ENCODE measurements at places on chromosomes 12 and 14. TPM values are rescaled to one million over a fixed set of nuclear protein-coding genes. Genes with fewer than 3 reads are reported as not detected.
A peak's percentile ranks its signal among the peaks of the same experiment; 100 is the strongest.

DNA sequence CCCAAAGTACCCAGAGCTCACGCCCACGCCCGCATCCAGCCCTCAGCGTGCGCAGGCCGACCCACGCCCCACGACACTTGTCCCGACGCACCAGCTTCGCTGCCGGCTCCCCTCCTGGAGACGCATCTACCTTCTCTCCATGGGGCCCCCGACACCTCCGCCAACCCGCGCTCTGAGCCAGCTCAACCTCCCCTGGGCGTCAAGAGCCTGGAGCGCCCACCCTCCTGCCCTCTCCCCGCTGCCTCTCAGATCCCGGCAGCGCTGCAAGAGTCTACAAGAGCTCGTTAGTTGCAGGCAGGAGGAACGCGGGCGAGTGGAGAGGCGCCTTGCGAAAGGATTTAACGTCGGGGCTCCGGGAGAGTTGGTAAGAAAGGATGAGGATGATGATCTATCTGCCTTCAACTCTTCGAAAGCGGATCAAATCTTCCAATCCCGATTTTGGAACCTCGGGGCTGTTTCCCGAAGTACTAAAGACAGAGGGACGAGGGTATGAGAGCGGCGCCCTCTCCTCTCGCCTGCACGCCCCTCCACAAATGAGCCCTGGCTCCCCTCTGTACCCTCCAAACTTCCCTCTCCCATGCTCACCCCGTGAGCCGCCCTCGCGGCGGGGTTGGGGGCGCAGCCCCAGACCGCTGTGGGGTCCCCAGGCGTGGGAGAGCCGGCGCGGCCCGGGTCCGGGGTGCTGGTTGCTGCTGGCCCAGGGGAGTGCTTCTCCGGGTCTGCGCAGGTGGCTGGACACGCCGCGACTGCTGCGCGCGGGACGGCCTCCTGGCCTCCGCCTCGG lies 979 bp downstream of the LTBP2 start:
- H3K4me3 ChIP-seq, result peak overlapping the region; percentile 43
- no peak overlapping the region for H3K27ac ChIP-seq
- H3K36me3 ChIP-seq, result no peaks in the 10 kb centered on the region
- peaks cover 14% of the 10 kb centered on the region for H3K27me3 ChIP-seq
- DNase-seq, result no peak

The FOXG1 gene
- total RNA-seq, result not detected

GRCh38 chr14:104222396-104223036 lies 84.1 kb downstream of the KIF26A start:
- H3K4me1 ChIP-seq, result peaks cover 23% of the 10 kb centered on the region
- H3K4me3 ChIP-seq, result no peak overlapping the region
- H3K36me3 ChIP-seq, result no peaks in the 10 kb centered on the region

DNA sequence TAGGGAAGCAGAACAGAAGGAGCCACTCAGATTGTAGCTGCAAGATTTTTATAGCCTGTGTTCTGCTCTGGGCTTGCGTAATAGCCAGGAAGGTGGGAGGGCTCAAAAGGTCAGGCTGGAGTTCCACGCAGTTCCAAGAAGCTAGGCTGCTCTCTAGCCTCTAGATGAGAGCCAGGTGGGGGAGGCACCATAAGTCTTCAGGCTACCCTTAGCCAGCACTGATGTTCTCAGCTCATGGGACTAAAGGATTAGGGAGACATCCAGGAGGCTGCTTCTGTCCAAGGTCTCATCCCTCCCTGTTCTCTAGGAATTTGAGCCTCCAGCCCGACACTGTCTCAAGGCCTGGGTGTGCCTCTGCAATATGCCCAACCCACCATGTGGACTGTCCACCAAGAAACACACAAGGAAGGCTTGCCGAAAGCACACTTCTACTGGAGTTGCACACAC lies 1.7 kb downstream of the LMBR1L start:
- no peaks in the 10 kb centered on the region for H3K27me3 ChIP-seq
- H3K4me1 ChIP-seq, result peaks cover 24% of the 10 kb centered on the region
- H3K4me3 ChIP-seq, result peak overlapping the region; percentile 95
- H3K36me3 ChIP-seq, result peaks cover 9% of the 10 kb centered on the region

DNA sequence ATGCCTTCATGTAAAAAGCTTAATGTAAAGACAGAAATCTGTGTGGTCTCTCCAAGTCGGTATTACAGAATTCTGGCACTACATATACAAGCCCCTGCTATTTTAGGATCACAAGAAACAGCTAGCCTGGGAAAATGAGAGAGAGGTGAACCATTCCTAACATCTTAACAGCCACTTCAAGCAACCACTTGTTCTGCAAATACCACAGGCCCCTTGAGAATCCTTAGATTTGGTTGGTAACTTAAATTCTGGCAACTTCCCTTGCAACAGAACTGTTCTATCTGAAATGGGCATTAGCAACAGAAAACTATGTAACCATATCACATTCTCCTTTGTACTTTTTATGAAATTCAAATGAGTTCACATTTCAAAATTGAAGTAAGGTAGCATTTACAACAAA lies 68.5 kb downstream of the SPPL3 start:
- DNase-seq, result no peak
- no peaks in the 10 kb centered on the region for H3K27me3 ChIP-seq
- H3K4me1 ChIP-seq, result peaks cover 60% of the 10 kb centered on the region
- peaks cover 3% of the 10 kb centered on the region for H3K36me3 ChIP-seq
- no peak overlapping the region for H3K4me3 ChIP-seq

DNA sequence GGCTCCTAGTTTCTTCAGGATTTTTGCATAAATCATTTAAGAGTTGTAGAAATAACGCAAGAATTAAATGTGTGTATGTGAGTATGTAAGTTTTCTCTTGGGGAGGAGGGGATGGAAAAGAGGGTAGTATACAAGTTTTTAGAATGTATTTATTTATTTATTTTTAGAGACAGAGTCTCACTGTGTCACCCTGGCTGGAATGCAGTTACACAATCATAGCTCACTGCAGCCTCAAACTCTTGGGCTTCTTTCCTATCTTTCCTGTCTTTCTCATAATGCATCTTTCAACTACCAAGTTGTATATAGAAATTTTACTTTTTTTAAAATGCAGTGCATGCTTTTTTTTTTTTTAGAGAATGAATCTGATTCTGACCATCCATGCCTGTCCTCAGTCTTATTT lies 269.0 kb upstream of the GARIN2 start:
- no peak overlapping the region for H3K4me3 ChIP-seq
- H3K36me3 ChIP-seq, result peaks cover 61% of the 10 kb centered on the region
- H3K27me3 ChIP-seq, result no peaks in the 10 kb centered on the region

The CACNA2D4 gene
- 13.3 TPM for total RNA-seq

DNA sequence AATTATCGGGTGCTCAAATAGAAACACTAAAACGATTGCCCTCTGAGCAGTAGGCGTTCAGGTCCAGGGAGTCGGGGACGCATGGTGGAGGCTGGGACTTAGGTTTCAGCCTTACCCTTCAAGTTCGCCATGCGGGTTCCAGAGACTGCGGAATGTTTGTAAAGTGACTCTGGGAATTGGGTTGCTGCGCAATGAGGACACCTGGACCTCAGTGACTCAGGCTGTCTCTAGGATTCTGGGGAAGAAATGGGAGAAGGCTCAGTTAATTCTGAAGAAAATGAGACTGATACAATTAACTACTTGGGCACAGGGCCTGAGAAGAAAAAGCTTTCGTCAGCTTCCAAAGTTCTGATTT lies 1.1 kb downstream of the LGALS3 start:
- H3K27me3 ChIP-seq, result peaks cover 20% of the 10 kb centered on the region
- no peak for DNase-seq
- H3K4me1 ChIP-seq, result peaks cover 25% of the 10 kb centered on the region

The KRT75 gene
- total RNA-seq, result not detected

- H3K27me3 ChIP-seq, result peaks cover 26% of the 10 kb centered on the region
- H3K4me1 ChIP-seq, result peaks cover 13% of the 10 kb centered on the region
- H3K27ac ChIP-seq, result no peak overlapping the region
- no peaks in the 10 kb centered on the region for H3K36me3 ChIP-seq
- no peak for DNase-seq
- no peak overlapping the region for H3K4me3 ChIP-seq
Observed at GRCh38 chr12:6696690-6697583, 3.7 kb downstream of the PIANP start.

The GPR68 gene
- total RNA-seq, result 6.5 TPM

- peaks cover 6% of the 10 kb centered on the region for H3K27me3 ChIP-seq
- no peaks in the 10 kb centered on the region for H3K36me3 ChIP-seq
- H3K4me3 ChIP-seq, result no peak overlapping the region
- H3K4me1 ChIP-seq, result peaks cover 4% of the 10 kb centered on the region
Observed at GRCh38 chr14:88232771-88233170, 90.3 kb downstream of the KCNK10 start.

The PDZRN4 gene
- not detected for total RNA-seq

The NCKAP5L gene
- total RNA-seq, result 2.9 TPM

DNA sequence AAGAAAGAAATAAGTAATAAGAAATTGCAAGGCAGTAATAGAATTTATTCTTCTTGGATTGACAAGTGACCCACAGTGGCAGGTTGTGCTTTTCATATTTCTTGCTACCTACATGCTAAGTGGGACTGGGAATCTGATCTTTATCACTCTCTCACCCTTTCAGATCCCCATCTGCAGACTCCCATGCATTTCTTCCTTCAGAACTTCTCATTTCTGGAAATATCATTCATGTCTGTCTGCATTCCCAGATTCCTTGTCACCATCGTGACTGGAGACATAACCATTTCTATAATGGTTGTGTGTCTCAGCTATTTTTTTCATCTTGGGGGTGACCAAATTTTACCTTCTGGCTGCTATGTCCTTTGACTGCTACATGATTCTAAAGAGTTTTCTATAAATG lies 4.0 kb upstream of the OR6C65 start:
- H3K4me3 ChIP-seq, result no peak overlapping the region
- no peak overlapping the region for H3K27ac ChIP-seq
- no peaks in the 10 kb centered on the region for H3K4me1 ChIP-seq
- H3K27me3 ChIP-seq, result peaks cover 11% of the 10 kb centered on the region

The MYH7 gene
- total RNA-seq, result not detected

The CFAP54 gene
- 0.31 TPM for total RNA-seq

DNA sequence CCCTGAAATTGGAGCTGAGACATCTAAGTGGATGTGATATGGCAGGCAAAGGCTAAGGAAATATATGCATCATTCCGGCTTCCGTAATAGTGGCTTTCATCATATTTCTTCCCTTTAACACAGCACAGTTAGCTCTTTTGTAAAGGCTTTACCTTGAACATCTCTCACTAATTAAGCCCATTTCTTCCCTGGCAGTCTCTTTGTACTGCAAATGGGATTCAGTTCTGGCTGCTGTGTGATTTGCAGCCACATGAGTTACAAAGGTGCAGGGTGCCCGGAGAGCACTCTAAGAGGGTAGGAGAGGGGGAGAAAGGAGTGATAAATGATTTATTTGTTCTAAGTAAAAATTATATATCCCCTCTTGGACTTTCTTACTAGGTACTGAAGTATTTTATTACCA lies 232.1 kb upstream of the CCDC196 start:
- peaks cover 1% of the 10 kb centered on the region for H3K27me3 ChIP-seq
- no peaks in the 10 kb centered on the region for H3K36me3 ChIP-seq
- no peak for DNase-seq
- no peaks in the 10 kb centered on the region for H3K4me1 ChIP-seq
- H3K27ac ChIP-seq, result no peak overlapping the region

The KRT72 gene
- not detected for total RNA-seq

DNA sequence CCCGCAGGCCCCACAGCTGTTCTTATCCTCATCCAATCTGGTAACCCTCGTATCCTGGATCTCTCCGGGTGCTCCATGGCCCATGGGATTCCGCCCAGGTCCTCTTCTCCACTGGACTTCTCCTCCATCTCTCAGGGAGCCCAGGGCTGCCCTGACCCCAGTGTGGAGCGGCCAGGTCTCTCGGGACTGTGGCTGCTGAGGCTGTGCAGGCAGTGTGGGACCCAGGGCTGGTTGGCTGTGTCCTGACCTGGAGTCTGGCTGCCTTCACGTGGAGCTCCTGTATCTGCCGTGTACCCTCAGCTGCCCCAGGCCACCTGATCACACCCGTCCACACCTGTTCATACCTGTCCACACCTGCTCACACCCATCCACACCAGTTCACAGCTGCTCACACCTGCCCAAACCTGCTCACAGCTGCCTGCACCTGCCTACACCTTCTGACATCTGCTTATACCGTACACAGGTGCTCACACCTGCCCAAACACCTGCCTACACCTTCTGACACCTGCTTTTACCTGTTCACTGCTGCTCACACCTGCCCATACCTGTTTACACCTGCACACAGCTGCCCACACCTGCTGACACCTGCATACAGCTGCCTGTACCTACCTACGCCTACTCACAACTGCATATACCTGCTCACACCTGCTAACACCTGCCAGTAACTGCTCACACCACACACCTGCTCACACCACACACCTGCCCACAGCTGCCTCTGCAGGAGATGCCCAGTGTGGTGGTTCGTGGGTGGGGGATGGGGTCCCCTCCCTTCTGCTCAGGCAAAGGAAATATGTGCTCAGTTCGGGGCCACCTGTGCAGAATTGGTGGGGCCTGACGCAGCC lies 92.2 kb downstream of the GALNT9 start:
- H3K27me3 ChIP-seq, result no peaks in the 10 kb centered on the region
- no peak overlapping the region for H3K4me3 ChIP-seq
- no peaks in the 10 kb centered on the region for H3K36me3 ChIP-seq
- DNase-seq, result no peak
- H3K4me1 ChIP-seq, result no peaks in the 10 kb centered on the region

The GPRC5A gene
- 0.10 TPM for total RNA-seq

DNA sequence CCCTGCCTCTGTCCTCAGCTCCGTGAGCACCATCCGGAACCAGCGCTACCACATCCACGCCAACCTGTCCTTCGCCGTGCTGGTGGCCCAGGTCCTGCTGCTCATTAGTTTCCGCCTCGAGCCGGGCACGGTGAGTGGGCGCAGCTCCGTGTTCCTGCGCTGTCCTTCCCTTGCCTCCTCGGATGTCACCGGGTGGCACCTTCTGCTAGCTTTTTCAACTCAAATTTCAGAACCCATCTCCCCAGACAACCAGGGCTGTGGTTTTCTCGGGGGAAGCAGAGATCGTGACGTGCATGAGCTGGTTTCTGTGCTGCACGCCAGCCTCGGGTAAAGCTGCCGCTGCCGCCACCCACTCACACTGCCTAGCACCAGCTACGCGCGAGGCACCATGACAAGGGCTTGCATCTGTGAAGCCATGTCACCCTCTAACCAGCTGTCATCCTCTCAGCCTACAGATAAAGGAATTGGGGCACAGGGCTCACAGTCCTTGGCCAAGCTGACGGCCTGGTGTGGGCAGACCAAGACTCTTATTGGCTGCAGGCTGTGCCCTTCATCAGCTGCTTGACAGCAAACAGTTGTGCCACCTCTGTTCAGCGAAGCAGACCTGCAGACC lies 152.1 kb downstream of the ADGRD1 start:
- peak overlapping the region; percentile 56 for H3K27ac ChIP-seq
- H3K4me1 ChIP-seq, result peaks cover 14% of the 10 kb centered on the region
- H3K4me3 ChIP-seq, result peak overlapping the region; percentile 35
- H3K27me3 ChIP-seq, result peaks cover 7% of the 10 kb centered on the region

- H3K27ac ChIP-seq, result no peak overlapping the region
- no peaks in the 10 kb centered on the region for H3K4me1 ChIP-seq
- no peak overlapping the region for H3K4me3 ChIP-seq
Observed at GRCh38 chr12:28827861-28828260, 321.2 kb upstream of the FAR2 start.

- H3K4me1 ChIP-seq, result no peaks in the 10 kb centered on the region
- H3K27me3 ChIP-seq, result peaks cover 17% of the 10 kb centered on the region
- H3K4me3 ChIP-seq, result no peak overlapping the region
Observed at GRCh38 chr14:99347561-99347960, 75.6 kb upstream of the BCL11B start.

The FOXN4 gene
- total RNA-seq, result not detected

- DNase-seq, result no peak
- H3K4me1 ChIP-seq, result no peaks in the 10 kb centered on the region
- H3K36me3 ChIP-seq, result no peaks in the 10 kb centered on the region
- no peak overlapping the region for H3K27ac ChIP-seq
- peaks cover 30% of the 10 kb centered on the region for H3K27me3 ChIP-seq
Observed at GRCh38 chr14:100708425-100709288, 18.0 kb upstream of the DLK1 start.

The KRT78 gene
- total RNA-seq, result not detected

Data from activated CD4-positive, alpha-beta memory T cell treated with anti-CD3 and anti-CD28 coated beads for 36 hours (primary cell).